ENCODE measurements at places on chromosomes 11 and 22. TPM values are rescaled to one million over a fixed set of nuclear protein-coding genes. Genes with fewer than 3 reads are reported as not detected.

The MAP6 gene
- 0.50 TPM for total RNA-seq

The ANKRD49 gene
- total RNA-seq, result 20.5 TPM

The GDPD4 gene
- not detected for total RNA-seq

The LIF gene
- total RNA-seq, result 0.68 TPM

The RIMBP3B gene
- not detected for total RNA-seq

The LMF2 gene
- 37.9 TPM for total RNA-seq

The TMPRSS5 gene
- under 0.01 TPM for total RNA-seq

The DLAT gene
- 34.2 TPM for total RNA-seq

The KRTAP5-11 gene
- total RNA-seq, result not detected

The SHANK2 gene
- 2.7 TPM for total RNA-seq

The TEX54 gene
- total RNA-seq, result not detected

The WNT7B gene
- total RNA-seq, result 47.1 TPM

The CARD16 gene
- total RNA-seq, result 13.2 TPM

The OPCML gene
- not detected for total RNA-seq

The EMID1 gene
- total RNA-seq, result 0.21 TPM

The ADORA2A gene
- total RNA-seq, result 0.64 TPM

The SPCS2 gene
- total RNA-seq, result 39.8 TPM

The CHKA gene
- 4.1 TPM for total RNA-seq

The CCDC88B gene
- total RNA-seq, result 2.7 TPM

The PRODH gene
- total RNA-seq, result 9.4 TPM

The RTCB gene
- total RNA-seq, result 111 TPM

The GRAMD4 gene
- 61.3 TPM for total RNA-seq

The MS4A4A gene
- total RNA-seq, result not detected

The ALKBH3 gene
- 46.3 TPM for total RNA-seq

The MUC2 gene
- total RNA-seq, result under 0.01 TPM

The KDELR3 gene
- 4.0 TPM for total RNA-seq

The LMNTD2 gene
- total RNA-seq, result 2.0 TPM

The LUZP2 gene
- total RNA-seq, result 0.36 TPM

The KIRREL3 gene
- not detected for total RNA-seq

The C11orf86 gene
- not detected for total RNA-seq

The KRTAP5-10 gene
- not detected for total RNA-seq

The PARVA gene
- total RNA-seq, result 21.5 TPM

The LRP4 gene
- 21.6 TPM for total RNA-seq

The CTSW gene
- not detected for total RNA-seq

The ALDH3B1 gene
- 1.0 TPM for total RNA-seq

The MRGPRX3 gene
- under 0.01 TPM for total RNA-seq

The CD6 gene
- total RNA-seq, result 0.07 TPM

The CD3G gene
- not detected for total RNA-seq

The RAPSN gene
- 0.34 TPM for total RNA-seq

The NOX4 gene
- 0.43 TPM for total RNA-seq

The SYT13 gene
- total RNA-seq, result not detected

The TTLL1 gene
- 13.0 TPM for total RNA-seq

The SLC5A12 gene
- 0.34 TPM for total RNA-seq

The GLB1L3 gene
- 1.3 TPM for total RNA-seq

The IPO7 gene
- 213 TPM for total RNA-seq

The HOATZ gene
- total RNA-seq, result not detected

The FLRT1 gene
- total RNA-seq, result 0.34 TPM

Data from nasal cavity respiratory epithelium epithelial cell of viscerocranial mucosa (primary cell).